ENCODE measurements at places on chromosomes 7 and 10. TPM values are rescaled to one million over a fixed set of nuclear protein-coding genes. Genes with fewer than 3 reads are reported as not detected.
A peak's percentile ranks its signal among the peaks of the same experiment; 100 is the strongest.

DLX5 gene
- 0.71 TPM for total RNA-seq

- DNase-seq = no peak
These were observed 12.8 kb downstream of the MINDY3 start for GRCh38 chr10:15847481-15847880.

GRCh38 chr7:120860156-120860555, 2.2 kb upstream of the TSPAN12 start:
- no peak for DNase-seq

ITIH5 gene
- 22.1 TPM for total RNA-seq

DNA sequence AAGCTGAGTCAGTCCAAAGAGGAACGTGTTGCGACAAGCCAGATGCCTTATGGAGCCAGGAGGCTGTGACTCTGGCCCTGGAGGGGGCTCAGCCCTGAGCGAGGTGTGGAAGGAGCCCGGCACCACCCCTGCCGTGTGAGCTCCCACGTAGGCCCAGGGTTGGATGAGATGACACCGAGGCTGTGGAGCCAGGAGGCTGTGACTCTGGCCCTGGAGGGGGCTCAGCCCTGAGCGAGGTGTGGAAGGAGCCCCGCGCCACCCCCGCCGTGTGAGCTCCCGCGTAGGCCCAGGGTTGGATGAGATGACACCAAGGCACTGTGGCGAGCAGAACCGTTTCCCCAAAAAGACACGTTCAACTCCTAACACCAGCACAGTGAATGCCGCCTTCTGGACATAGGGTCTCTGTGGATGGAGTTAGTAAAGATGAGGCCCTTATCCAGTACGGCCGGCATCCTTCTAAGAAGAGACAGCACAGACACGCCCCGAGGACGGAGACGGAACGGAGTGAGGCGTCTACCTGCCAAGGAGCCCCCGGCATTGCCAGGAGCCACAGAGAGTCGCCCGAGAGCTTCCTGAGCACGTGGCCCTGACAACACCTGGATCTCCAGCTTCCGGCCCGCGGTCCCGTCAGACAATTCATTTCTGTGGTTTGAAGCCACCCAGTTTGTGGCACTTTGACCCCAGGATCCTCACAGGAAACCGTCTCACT, 472.5 kb downstream of the DNAJB6 start:
- no peak for DNase-seq

DNA sequence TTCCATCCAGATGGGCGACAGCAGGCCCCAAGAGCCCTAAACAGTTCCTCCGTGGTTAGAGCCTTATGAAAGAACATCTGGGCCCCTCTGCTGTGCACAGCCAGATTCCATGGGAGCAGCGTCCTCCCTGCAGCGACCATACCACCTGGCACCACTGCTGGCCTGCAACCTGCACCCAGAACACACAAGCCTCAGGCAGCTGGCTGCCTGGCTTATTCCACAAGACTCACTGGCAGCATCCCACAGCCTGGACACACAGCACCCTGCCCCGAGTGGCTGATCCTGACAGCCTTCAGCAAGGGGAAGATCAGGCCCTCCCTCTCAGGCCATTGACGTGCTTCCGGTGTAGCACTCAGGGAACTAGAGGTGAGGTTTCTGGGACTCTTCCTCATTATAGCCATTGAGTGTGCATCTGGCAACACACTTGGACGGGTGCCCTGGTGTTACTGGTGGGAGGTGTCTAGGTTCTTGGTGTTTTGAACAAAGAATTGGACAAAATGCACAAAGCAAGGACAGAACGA, 33.7 kb upstream of the ERCC6 start:
- no peak for DNase-seq

GHRHR gene
- not detected for total RNA-seq

- no peak for DNase-seq
These were observed 291.1 kb downstream of the GLRX3 start for GRCh38 chr10:130427216-130427722.

- DNase-seq = no peak
These were observed 111.9 kb upstream of the RHEB start for GRCh38 chr7:151631570-151631952.

ANKRD2 gene
- 11.8 TPM for total RNA-seq

- no peak for DNase-seq
These were observed 172.6 kb upstream of the CACNA2D1 start for GRCh38 chr7:82616059-82616728.

RTKN2 gene
- total RNA-seq = 0.13 TPM

- DNase-seq = peak; percentile 78
These were observed 96.4 kb downstream of the FAS start for GRCh38 chr10:89086801-89087521.

DNA sequence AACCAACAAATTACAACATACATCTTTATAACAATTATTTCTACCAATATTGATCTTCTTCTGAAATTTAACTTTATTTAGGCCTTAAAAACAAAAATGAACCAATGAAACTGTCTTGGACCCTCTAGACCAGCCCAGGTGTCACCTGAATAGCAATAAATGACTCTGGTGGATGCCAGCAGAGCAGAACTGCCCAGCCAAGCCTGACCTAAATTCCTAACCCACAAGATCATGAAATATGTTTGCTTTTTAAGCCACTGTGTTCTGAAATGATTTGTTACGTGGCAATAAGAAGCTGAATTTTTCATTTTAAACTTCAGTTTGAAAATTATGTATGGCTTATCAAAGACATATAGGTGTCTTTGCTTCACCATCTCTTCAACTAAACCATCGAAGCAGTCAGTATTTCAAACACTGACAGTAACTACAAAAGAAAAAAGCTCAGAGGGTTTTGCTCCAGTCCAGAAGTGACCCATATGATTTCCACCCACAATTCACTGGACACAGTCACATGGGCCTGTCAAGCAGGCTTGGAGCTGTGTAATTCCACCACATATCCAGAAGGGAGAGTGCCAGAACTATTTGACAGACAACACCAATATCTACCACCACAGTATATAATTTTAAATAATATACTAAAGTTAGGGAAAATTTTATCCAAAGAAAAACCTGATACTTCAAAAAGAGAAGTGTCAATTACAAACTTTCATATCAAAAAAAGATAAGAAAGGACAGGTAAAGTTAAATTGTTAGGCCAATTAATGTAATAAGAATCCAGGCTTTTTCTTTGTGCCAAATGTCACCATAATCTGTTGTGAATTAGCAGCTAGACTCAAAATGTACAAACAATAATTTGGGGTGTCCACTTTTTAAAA, 94.5 kb downstream of the KMT2C start:
- DNase-seq = no peak

BTBD16 gene
- 0.37 TPM for total RNA-seq

PCLO gene
- total RNA-seq = 3.5 TPM

- no peak for DNase-seq
These were observed 77.2 kb upstream of the FZD1 start for GRCh38 chr7:91187061-91187460.

CELF2 gene
- 72.5 TPM for total RNA-seq

CUX1 gene
- 108 TPM for total RNA-seq

- DNase-seq = no peak
These were observed 181.2 kb upstream of the ANK3 start for GRCh38 chr10:60570896-60571295.

AGAP9 gene
- total RNA-seq = 2.7 TPM

HOXA10 gene
- total RNA-seq = 0.21 TPM

SND1 gene
- 111 TPM for total RNA-seq

GRCh38 chr7:77933394-77933793, 134.8 kb downstream of the PHTF2 start:
- no peak for DNase-seq

PAPOLB gene
- 0.06 TPM for total RNA-seq

DNA sequence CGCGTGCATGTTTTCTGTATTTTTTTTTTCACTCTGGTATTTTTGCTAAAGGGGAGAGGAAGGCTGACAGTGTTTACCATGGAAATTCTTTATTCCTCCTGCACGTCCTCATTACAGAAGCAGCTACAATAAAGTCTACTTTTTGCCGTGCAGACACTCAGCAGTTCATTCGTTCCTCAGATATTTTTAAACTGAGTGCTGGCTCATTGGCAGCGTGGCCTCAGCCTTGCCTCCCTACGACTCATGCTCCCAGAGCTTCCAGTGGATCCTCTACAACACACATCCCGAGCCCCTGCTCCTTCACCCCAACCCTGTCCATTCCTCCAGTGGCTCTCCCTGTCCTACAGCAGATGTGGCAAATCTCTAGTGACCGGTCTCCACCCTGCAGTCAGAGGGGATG, 239.2 kb upstream of the ZMIZ1 start:
- no peak for DNase-seq

- DNase-seq = no peak
These were observed 33.2 kb upstream of the PPP1R9A start for GRCh38 chr7:94874036-94874785.

PIP4K2A gene
- total RNA-seq = 21.1 TPM

APBB1IP gene
- 8.1 TPM for total RNA-seq

DNA sequence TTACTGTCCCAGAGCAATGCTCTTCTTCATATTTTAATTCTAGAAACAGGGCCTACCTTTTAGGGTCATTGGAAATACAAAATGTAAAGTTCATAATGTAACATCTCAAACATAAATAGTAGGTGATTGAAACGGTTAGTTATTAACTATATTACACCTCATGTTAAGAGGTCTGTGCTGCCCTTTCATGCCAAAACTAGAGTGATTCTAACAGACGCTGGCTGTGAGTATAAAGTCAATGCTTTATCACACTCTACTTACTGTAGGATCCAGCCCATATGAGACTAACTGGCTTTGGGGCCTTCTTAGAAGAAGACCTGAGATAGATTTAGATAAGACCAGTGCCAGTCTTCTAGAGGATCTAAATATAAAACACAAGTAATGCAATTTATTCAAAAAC, 966.1 kb upstream of the SORCS1 start:
- DNase-seq = no peak

GRCh38 chr7:51965454-51965853, 648.8 kb upstream of the COBL start:
- no peak for DNase-seq

DNA sequence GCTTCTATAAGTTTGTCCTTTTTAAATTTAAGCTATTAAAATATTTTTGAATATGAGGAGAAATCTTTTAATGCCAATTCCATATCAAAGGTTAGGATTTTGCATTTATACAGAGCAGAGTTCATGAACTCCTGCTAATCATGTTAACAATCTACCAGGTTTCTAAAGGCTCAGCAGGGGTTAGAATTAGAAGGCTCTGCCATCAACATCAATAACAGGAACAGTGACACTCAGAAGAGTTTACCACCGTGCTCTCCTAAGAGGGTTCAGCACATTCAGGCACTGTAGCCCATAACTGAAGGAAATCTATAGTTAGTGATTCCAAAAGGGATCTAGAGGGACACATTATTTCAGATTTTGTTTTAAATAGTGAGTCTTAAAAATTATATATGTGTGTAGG, 100.1 kb downstream of the HOXA1 start:
- DNase-seq = no peak

DNA sequence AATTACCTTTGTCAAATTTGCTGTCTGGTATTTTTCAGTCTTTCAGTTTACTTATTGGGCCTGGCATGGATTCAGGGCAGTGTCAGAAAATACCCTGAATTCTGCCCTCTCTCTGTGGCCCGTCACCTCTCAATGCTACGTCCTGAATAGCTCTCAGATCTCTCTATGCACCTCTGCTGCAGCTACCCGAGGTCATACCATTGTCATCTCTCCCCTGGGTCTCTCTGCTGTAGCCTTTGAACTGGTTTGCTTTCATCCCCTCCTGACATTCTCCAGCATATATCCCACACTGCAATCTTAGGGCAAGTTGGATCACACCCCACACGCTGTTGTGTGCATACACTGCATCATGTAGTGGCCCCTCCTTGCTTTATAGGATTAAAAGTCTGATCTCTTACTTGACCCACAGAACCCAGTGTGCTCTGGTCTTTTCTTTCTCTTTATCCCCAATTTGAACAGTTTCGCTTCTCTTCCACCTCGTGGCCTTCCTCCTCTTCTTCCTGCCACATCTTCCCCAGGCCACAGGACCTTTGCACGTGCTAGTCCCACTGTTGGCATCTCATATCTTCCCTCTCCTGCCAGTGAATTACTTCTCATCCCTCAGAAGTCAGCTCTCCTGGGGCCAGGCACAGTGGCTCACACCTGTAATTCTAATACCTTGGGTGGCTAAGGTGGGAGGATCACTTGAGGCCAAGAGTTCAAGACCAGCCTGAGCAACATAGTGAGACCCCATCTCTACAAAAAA, 372.9 kb downstream of the GALNT17 start:
- DNase-seq = no peak

DNA sequence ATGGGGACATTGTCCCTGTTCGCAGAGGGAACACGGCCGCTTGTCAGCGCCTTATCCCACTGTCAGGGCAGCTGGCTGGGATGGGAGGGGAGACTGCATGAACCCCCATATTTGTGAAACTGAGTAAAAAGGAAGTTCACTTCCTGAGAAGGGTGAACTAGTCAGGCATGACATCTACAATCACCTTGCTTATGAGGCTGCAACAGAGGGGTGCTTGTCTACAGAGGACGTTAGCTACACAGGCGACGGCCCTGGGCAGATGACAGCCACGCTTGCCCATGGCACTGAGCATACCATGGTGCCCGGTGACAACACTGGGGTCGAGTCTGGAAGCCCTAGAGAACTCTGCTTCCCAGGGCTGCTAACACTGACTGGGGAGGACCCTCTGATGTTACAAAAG, 46.0 kb upstream of the KDM7A start:
- no peak for DNase-seq

GRCh38 chr7:5636914-5637313, 144.5 kb downstream of the RNF216 start:
- peak; percentile 83 for DNase-seq

GRCh38 chr7:127816354-127817190, 164.6 kb downstream of the SND1 start:
- DNase-seq = no peak
